ENCODE measurements at places on chromosomes 13 and 19.

DNA sequence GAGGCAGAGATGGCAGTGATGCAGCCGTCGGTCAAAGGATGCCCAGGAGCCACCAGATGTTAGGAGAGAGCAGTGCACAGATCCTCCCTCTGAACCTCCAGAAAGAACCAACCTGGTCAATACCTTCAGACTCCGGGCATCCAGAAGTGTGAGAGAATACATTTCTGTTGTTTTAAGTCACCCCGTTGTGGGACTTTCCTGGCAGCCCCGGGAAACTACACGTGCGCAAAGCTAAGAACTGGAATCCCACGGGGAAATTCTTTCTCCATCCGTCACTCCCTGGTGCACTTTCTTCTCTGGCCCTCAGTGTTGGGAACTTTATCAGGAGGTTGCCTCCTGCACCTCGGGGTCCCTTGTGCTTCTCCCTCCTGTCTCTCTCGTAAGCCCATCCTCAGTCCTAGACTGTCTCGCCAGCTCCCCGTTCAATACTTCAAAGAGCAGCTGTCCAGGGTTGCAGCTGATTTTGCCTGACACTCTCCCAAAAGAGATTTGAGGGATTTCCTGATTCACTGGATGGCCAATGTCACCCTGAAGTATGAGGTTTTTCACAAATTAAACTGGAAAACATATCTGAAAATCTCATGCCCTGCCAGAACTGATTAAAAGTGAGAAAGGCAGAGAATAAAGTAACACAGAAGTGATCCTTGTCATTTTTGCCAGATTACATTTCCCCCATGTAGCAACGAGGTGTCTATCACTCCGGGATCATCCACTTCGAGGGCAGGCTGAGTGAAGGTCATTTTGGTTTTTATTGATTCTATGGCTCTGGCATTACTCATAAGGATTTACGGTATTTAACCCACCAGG is 136.8 kb downstream of the DCT start:
- DNase-seq: no peak

DNA sequence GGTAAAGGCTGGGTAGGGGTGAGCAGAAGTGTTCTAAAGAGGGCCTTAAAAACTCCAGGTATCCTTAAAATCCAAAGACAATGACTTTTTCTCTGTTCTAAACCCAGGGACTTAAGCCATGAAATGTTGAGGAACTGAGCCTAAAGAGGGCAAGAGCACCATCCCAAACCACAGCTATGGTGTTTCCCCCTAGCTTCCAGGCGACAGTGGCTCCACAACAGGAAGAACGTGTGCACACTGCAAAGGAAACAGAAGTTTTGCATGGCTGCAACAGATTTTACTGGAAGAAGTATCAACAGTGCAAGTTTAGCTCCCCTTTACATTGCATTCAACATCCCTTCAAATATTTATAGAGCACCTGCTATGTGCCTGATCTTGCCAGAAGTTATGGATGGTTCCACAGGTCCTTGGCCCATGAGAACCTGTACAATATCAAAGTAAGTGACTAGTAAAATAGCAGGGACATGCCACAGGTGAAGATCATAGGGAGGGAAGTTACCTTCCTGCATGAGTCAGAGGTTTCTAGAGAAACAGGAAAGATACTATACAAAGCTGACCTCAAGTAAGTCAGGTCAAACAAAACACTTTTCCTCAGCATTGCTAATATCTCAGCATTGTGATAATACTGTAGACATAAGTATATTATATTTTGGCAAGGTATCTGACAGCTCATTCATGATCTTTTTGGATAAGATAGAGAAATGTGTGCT is 8.4 kb upstream of the KCTD12 start:
- no peak for DNase-seq

- no peak for DNase-seq
Measured at GRCh38 chr19:31338069-31338776, 11.0 kb downstream of the TSHZ3 start.

DNA sequence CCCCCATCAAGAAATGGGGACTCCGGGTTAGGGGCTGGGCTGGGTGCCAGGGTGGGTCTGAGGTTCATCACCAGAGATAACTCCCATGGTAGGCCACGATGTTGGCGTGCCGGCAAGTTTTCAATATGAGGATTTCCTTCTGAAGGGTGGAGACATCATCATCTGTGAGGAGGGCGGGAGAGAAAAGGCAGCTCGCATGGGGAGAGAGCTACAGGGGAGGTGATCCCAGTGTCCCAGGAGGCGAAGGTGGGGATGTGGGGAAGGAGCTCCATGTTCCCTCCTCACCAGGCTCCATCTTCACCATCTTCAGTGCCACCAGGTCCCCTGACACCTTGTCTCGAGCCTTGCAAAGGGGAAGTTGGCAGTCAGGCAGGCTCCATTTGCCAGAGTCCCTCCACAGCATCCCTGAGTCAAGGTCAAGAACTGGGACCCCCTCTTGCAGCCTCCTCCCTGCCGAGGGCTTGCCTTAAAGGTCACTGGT is 430 bp downstream of the MAP4K1 start:
- no peak for DNase-seq

DNA sequence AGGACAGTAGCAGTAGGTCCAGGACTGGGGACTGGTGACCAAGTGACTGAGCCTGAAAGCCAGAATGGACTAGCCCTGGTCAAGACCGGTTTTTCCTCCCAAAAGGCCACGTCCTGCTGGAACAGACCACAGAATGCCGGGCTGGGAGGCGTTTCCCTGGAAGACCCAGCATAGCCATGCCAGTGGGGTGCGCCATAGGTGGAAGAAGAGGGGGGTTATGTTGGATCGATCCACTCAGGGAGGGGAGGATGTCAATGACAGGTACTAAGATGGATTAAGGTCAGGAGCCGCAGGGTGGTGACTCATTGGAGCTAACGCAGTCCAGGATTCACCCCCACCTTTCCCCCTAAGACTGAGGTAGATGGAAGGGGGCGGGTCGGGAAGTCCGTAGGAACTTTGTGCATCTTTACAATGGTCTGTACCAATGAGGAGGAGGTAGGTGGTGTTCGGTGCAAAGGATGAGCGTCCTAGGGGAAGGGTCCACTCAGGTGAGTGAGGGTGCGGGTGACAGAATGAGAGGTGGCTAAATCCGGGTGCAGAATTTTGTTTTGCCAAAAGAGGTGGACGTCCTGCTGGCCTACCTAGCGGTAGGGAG is 21.0 kb downstream of the VASP start:
- DNase-seq: no peak

Measured in muscle of arm (tissue), 14 donors.